ENCODE measurements at places on chromosomes 4 and X.

DNA sequence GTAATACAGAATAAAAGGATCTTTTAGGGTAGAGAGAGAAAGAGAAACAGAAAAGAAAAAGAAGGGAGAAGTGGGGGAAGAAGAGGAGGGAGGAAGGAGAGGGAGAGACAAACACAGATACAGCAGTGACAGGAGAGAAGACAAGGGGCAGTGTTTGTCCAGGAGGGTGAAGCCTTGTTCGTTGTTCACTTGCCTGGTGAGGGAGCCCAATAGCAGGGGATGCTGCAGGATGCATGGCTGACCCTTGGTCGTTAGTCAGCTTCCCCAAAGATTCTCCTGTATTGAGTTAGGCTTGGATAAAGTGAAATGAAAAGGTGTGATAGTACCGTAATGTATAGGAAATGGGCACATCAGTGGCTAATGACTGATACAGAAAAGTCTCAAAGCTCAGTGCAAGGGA is 403.7 kb downstream of the IL15 start:
- no peak for DNase-seq

- DNase-seq: no peak
Measured at GRCh38 chrX:9542106-9542760, 77.4 kb downstream of the TBL1X start.

DNA sequence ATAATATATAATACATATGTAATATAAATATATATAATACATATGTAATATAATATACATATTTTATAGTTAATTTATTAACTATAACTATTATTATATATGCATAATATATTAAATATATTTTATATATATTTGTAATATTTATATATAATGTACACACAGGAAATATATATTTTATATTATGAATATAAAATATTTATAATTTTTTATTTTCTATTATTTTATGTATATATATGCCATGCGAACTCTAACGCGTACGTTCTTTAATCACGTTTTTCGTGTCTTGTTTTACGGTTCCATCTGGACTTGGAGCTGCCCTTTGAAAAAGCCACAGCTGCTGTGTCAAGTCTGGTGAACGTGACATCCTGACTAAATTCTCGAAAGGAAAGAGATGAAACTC is 332.1 kb downstream of the ASMT start:
- no peak for DNase-seq

- no peak for DNase-seq
Measured at GRCh38 chr4:78648640-78649363, 97.2 kb downstream of the ANXA3 start.
